ENCODE measurements at places on chromosomes 5 and 9. TPM values are rescaled to one million over a fixed set of nuclear protein-coding genes. Genes with fewer than 3 reads are reported as not detected.

The CCNO gene
- total RNA-seq = 1.3 TPM

The SLC6A18 gene
- not detected for total RNA-seq

- peaks cover 13% of the 10 kb centered on the region for H3K4me1 ChIP-seq
- H3K27ac ChIP-seq = no peak overlapping the region
- H3K4me3 ChIP-seq = no peak overlapping the region
- H3K36me3 ChIP-seq = no peaks in the 10 kb centered on the region
These were observed 10.8 kb downstream of the KCNV2 start for GRCh38 chr9:2727966-2728613.

GRCh38 chr9:137371946-137372651 is 50.9 kb downstream of the EXD3 start:
- no peak overlapping the region for H3K27ac ChIP-seq
- no peaks in the 10 kb centered on the region for H3K27me3 ChIP-seq
- H3K4me3 ChIP-seq = no peak overlapping the region
- peaks cover 3% of the 10 kb centered on the region for H3K4me1 ChIP-seq
